ENCODE measurements at places on chromosomes 7 and 10.
A peak's percentile ranks its signal among the peaks of the same experiment; 100 is the strongest.

DNA sequence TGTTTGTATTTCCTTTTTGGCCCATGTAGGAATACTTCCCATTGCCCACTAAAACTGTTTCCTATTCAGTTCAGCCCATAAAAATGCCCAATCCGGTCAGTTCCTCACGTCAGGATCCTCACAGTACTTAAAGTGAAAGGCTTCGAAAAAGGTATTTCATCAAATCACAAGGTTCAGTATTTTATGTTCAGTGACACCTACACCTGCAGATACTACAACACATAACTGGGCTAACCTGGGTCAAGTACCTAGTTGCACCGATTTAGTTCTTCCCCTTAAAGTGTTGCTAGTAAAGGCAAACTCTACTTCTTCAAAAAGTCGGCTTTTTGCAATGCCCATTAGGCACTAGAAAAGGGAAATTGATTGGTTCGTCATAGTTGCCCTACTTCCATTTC lies 1.1 kb downstream of the SNX13 start:
- no peak for DNase-seq

GRCh38 chr10:78663721-78664120 lies 405.0 kb upstream of the ZMIZ1 start:
- no peak for DNase-seq

DNA sequence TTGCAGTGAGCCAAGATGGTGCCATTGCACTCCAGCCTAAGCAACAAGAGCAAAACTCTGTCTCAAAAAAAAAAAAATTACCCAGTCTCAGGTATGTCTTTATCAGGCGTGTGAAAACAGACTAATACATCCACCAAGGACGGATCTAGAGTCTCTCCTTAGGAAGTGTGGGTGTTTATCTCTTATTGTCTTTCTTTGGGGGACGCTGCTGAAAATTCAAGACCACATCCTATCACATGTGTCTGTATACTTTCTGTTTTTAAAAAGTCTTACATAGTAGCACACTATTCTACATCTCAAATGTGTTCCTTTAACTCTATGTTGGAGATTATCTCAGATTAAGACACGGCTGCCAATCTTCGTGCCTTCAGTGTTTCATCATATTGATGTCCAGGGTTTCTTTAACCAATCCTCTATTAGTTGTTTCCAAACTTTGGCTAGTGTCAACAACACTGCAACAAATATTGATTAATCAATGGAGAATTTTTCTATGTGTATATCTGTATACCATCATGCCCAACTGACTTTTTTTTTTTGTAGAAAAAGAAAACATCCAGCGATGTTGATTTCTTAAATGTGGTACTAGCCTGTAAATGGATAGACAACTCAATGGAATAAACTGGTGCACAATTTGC lies 92.3 kb upstream of the KDM7A start:
- no peak for DNase-seq

GRCh38 chr10:31557854-31558253 lies 238.8 kb downstream of the ZEB1 start:
- DNase-seq, result no peak

GRCh38 chr10:124614003-124614659 lies 130.0 kb downstream of the FAM53B start:
- peak; percentile 75 for DNase-seq

- DNase-seq, result no peak
Measured at GRCh38 chr10:89738551-89739209, 37.3 kb downstream of the KIF20B start.

- DNase-seq, result no peak
Measured at GRCh38 chr10:51343391-51343790, 269.1 kb downstream of the PRKG1 start.

GRCh38 chr7:146626912-146627311 lies 510.3 kb downstream of the CNTNAP2 start:
- no peak for DNase-seq

DNA sequence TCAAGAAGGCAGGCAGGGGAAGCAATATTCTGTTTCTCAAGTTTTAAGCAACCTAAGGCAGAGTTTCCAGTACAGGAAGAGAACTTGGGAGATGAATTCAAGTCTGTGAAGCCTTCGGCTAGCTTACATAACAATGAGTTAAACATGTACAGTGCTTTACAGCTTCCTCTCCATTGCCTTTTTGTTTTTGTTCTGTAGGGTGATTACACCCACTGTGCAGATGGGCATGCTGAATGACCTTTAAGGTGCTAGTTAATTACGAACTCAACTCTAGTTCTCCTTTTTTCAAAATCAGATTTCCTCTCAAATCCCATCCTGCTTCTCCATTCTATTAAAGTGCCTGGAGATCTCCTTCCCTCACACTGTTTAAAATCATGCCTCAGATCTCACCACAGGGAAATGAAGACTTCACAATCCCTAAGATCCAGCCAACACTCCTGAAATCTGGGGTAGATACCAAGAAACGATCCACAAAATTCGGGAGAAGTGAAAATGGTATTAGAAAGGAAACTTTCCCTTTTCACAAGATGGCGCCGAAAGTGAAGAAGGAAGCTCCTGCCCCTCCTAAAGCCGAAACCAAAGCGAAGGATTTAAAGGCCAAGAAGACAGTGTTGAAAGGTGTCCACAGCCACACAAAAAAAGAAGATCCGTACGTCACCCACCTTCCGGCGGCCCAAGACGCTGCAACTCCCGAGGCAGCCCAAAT lies 16.8 kb upstream of the MSMB start:
- DNase-seq, result no peak

- no peak for DNase-seq
Measured at GRCh38 chr7:107982918-107983389, 20.0 kb downstream of the LAMB1 start.

DNA sequence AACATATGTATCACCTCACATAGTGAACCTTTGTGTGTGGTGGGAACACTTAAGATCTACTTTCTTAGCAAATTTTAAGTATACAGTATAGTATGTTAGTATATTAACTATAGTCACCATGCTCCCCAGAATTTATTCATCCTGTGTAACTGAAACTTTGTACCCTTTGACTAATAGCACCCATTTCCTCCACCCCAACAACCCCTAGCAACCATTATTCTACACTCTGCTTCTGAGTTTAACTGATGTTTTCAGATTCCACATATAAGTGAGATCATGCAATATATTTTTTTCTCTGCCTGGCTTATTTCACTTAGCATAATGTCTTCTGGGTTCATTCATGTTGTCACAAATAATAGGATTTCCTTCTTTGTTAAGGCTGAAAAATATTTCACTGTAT lies 6.9 kb upstream of the VWDE start:
- DNase-seq, result no peak

DNA sequence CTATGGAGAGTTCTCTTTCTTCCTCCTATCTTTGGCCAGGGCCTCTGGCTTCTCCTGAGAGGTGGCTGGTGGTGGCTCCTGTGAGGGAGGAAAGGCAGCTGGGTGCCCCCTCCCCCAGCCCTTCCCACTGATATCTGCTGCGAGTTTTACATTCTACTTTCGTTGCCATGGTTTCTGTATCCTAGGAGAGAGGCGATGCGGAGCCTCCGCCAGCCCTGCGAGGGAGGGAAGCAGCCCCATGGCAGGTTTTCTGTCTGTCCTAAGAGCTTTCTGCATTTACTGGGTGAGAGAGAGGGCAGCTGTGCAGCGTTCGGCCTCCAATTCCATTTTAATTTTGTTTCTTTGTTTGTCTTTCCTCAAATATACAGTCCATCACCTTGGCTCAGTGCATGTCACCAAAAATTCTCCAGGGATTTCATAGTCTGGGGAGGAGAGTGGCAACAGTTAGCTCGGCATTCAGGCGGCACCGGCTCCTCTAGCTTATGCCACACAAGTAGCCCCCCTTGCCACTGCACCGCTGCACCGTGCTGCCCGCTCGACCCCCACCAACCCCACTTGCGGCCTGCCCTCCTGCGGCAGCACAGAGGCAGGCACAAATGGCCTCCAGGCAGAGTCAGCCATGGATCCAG lies 20.4 kb downstream of the DNAJB12 start:
- no peak for DNase-seq

DNA sequence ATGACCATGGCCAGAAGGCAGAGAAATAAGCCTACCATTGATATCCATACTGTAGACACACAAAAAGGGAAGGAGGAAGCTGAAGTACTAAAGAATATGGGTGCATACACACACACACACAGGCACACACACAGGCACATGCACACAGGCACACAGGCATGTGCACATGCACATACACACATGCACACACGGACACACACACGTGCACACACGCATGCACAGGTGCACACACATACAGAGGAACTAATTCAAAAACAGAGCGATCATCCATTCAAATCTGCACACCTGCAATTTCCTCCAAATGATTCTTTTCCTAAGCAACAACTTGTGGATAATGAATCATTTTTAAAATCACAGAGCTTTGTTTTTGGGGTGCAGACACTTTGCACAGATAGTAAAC lies 166.7 kb upstream of the ADARB2 start:
- DNase-seq, result no peak

DNA sequence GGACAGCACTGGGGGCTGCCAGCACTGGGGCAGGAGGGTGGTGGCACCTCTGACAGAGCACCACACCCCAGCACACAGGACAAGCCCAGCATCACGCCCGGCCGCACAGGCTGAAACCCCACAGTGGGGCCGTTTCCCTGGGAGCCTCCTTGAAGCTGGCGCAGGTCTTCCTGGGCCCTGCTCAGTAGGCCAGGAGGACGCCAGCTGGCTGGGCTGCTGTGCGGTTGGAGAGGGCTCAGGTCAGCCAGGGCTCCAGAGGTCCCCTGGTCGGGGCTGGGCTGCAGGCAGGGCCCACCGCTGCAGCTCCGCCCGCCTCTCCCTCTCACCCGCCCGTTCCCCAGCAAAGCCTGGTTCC lies 137.3 kb downstream of the TCERG1L start:
- no peak for DNase-seq

- no peak for DNase-seq
Measured at GRCh38 chr7:70233776-70234175, 635.5 kb downstream of the AUTS2 start.

DNA sequence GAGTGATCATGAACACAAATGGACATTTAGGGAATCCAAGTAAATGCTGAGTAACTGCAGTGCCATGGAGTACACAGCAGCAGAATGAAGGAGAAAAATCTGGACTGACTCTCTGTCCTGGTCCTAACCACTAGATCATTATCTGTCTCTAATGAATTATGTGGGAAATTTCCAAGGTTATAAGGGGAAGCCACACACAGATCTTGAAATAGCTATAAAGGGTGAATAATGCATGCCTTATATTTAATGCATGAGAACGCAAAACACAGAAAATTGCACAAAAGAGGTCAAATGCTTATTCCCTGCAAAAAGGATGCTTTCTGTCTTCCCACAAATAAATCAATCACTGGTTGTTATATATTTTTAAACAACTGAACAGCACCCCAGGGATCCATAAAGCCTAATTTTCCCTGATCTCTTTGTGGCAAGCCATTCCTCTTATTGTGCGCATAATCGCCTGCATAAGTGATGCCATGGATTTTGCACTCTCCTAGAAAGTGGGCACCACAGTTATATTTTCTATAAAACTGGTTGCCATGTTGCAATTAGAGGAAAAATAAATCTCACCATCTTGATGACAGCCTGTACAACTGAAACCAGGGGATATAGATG lies 201.8 kb downstream of the XPNPEP1 start:
- DNase-seq, result no peak

GRCh38 chr7:55254596-55255495 lies 110.3 kb upstream of the LANCL2 start:
- peak; percentile 93 for DNase-seq

- no peak for DNase-seq
Measured at GRCh38 chr7:130963339-130963738, 229.3 kb upstream of the KLF14 start.

GRCh38 chr10:121734589-121735045 lies 136.4 kb upstream of the FGFR2 start:
- no peak for DNase-seq

DNA sequence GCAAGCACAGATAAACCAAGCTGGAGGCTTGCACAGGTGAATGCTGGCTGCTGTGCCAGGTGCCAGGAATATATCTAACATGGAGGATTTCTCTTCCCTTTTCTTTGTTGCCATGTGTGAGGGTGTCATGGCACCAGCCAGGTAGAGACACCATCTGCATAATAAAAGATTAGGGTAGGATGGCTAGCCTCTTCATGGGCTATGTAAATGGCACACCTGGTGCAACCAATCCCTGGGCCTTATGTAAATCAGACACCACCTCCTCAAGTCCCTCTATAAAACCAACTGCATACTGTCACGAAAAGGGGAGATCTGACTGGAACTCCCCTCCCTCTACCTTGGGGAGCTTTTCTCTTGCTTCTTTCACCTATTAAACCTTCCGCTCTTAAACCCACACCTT lies 322.5 kb upstream of the POM121L12 start:
- DNase-seq, result no peak

GRCh38 chr7:30633223-30633622 lies 38.5 kb downstream of the GARS1 start:
- no peak for DNase-seq

GRCh38 chr10:34978080-34978479 lies 112.1 kb downstream of the CUL2 start:
- DNase-seq, result no peak

GRCh38 chr7:71131256-71132126 lies 453 bp upstream of the GALNT17 start:
- peak; percentile 52 for DNase-seq

- DNase-seq, result no peak
Measured at GRCh38 chr7:120684463-120684862, 173.5 kb downstream of the TSPAN12 start.

- no peak for DNase-seq
Measured at GRCh38 chr10:54194806-54195205, 606.2 kb downstream of the PCDH15 start.

DNA sequence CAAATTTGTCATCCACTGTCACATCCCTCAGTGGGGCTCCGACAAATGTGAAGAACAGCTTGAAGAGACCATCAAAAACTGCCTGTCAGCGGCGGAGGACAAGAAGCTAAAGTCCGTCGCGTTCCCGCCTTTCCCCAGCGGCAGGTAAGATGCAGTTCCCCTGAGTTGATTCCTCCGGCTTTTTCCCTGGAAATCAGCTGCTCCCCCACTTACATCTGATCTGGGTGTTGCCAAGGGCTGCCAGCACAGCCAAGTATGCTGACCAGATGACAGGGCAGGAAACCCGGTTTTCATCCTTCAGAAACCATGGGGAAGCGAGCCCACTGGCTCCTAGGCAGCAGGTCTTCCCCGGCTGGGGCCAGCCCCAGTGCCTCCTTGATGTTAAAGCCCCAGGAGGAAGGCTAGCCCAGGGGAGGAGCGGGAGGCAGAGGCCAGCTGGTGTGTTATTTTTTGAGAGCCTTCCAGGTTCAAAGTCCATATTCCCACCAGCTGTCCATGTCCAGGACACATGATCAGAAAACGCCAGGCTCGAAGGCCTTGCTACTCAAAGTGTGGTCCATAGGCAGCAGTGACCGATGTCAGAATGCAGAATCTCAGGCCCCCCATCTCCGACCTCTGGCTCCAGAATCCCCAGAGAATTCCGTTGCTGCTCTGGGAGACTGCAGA lies 23.4 kb downstream of the AIFM2 start:
- DNase-seq, result no peak

- no peak for DNase-seq
Measured at GRCh38 chr7:43721193-43721806, 8.0 kb downstream of the COA1 start.

- DNase-seq, result no peak
Measured at GRCh38 chr10:80144696-80145131, 12.2 kb downstream of the PLAC9 start.
